GM10248 (cell line): ENCODE measurements at places on chromosomes 3 and 15.

GRCh38 chr15:27244047-27244446 is 273.1 kb downstream of the GABRG3 start:
- no peak for DNase-seq

- no peak for DNase-seq
These were observed 40.6 kb downstream of the SLC9C1 start for GRCh38 chr3:112253301-112253971.

- no peak for DNase-seq
These were observed 646 bp downstream of the HRH1 start for GRCh38 chr3:11154953-11155325.

- DNase-seq, result no peak
These were observed 137.7 kb upstream of the RASGRP1 start for GRCh38 chr15:38702178-38702912.

- DNase-seq, result no peak
These were observed 10.4 kb upstream of the CLPX start for GRCh38 chr15:65195548-65195923.

GRCh38 chr15:94743668-94744067 is 512.3 kb downstream of the MCTP2 start:
- DNase-seq, result no peak

GRCh38 chr3:195195321-195196209 is 75.4 kb downstream of the XXYLT1 start:
- no peak for DNase-seq

DNA sequence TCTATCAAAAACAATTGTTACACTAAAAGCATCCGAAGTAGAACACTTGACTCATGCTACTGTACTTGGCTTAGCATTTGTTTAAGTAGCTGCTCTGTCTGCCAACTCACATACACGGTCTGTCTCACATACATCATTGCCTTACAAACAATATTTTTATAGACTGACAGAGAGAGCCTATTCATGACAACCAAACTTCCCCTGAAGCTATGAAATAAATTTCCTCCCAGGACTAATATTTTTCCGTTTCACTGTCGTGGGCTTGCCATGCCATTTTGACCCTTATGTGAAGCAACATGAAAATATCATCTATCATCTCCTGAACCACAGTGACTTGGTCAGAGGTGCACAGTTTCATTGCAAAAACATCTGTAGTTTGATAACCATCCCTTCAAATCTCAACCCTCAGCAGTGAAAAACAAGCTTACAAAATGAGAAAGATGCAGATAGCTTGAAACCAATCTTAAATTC is 66.5 kb upstream of the PYGO1 start:
- DNase-seq, result no peak

DNA sequence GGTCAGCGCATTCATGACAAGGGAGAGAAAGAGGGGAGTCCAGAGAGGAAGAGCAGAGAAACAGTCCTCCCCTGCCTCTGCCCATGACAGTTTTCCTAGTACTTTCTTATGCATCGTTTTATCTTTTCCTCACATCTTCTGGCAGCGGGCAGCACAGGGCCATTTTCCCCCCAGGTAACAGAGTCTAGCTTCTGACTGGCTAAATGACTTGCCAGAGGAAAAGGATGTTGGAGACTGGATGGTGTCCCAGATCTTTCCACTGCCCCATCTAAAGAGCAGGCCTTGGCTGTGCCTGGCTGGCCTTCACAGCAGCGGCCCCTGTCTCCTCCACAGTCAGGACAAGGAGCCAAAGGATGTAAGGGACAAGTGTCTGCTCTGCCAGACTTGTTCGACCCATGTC is 59.3 kb downstream of the CTDSPL start:
- DNase-seq, result no peak

DNA sequence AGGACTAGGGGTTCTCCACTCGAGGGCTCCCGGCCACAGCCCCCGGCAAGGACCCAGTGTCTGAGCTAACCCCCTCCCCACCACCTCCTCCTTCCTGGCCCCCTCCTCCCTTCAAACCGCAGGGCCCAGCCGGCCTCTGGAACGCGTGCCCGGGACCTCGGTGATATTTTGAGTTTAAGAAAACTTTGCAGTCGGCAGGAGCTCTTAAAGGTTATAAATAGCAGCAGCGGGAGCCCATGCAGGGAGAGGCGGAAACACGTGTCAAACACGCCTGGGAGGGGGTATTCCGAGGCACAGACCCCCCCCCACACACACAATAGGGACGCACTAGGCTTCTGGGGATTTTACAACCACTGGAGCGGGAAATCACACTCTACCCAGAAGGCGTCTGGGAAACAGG is 3.1 kb upstream of the PTH1R start:
- DNase-seq, result peak; percentile 20

- DNase-seq, result no peak
These were observed 102.7 kb downstream of the SLCO3A1 start for GRCh38 chr15:91956026-91956723.

GRCh38 chr3:127107002-127107401 is 85.9 kb upstream of the PRR23E start:
- DNase-seq, result no peak

- no peak for DNase-seq
These were observed 636.6 kb upstream of the NR2F2 start for GRCh38 chr15:95693917-95694316.

GRCh38 chr3:148950806-148951205 is 40.5 kb upstream of the GYG1 start:
- DNase-seq, result no peak

DNA sequence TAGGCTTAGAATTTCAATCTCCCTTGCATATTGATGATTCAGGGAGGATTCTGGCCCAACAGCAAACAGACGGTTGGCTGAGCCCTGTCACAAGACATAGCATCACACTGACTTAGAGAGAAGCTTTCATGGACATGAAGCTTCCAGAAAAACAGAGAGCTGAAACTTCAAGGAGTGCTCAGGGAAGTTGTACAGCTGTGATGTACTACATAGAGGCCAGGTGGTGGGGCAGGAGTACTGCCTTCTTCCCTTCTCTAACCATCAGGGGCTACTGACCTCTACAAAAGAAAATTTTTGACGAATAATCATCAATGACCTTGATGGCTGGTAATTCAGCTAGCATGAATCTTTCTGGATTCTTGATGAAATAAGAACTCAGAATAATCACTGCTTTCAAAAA is 378.5 kb downstream of the ERC2 start:
- no peak for DNase-seq

DNA sequence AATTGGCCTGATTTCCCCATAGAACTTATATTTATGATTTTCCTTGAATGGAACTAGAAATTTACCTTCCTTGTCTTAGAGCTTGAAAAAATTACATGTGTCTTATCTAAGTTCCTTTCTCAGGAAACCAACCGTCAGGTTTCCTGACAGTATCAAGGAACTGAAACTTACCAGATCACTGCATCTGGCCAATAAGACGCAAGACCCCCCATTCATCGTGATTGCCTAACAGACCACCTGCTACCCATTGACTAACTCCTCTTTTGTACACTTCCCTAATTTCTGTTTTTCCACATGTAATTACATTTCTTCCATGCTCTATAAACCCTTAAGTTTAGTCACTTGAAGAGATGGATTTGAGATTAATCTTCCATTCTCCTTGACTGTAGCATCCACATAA is 517.2 kb upstream of the CBLB start:
- no peak for DNase-seq

GRCh38 chr3:177599837-177600236 is 402.6 kb upstream of the TBL1XR1 start:
- DNase-seq, result no peak

DNA sequence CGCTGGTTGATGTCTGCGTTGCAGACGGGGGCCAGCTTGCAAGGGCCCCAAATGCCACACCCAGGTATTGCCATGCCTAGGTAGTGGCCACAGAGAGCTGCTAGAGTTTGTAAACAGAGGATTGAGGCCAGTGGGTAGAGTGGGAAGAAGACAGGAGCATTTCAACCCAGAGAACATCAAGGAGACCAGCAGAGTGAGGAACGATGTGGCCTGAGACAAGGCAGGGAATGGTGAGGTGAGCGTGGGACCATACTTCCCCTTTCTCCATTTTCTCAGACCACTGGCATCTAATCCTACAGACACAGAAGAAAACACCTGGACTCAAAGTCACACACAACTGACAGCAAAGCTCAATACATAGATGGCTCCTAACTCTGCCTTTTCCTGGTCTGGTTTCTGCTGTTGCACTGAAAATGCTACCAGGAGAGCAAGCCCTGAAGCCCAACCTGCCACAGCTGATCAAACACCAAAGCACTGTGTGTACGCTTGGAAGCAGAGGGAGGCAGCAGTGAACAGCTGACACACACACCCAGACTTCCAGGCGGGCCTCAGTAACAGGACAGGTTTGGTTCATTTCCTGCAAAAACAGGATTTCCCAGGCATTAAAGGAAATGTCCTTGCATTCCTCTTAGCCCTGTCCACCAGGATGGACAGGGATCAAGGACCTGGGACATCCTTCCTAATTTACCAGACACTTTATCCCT is 1.6 kb downstream of the FAM174B start:
- DNase-seq, result no peak

- no peak for DNase-seq
These were observed 31.4 kb downstream of the CA12 start for GRCh38 chr15:63350178-63350621.

DNA sequence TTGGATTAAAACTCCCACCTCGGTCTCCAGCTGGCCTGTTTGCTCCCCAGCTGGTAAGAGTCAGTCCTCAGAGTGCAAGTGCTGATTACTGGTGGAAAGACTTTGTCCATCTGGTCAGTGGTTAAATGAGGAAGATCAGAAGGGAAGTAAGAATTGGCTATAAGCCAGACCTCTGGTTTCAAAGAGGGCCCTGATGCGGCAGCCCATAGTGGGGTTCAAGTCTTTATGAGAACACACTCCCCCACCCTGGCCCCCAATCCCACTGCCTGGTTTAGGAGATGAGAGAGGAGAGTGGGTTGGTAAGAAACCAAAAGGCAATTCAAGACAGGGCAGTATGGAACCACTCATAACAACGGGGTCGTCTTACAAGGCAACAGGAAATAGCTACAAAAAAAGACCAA is 65.0 kb downstream of the FRMD4B start:
- peak; percentile 39 for DNase-seq

- DNase-seq, result no peak
These were observed 12.3 kb downstream of the ANPEP start for GRCh38 chr15:89802231-89802928.

DNA sequence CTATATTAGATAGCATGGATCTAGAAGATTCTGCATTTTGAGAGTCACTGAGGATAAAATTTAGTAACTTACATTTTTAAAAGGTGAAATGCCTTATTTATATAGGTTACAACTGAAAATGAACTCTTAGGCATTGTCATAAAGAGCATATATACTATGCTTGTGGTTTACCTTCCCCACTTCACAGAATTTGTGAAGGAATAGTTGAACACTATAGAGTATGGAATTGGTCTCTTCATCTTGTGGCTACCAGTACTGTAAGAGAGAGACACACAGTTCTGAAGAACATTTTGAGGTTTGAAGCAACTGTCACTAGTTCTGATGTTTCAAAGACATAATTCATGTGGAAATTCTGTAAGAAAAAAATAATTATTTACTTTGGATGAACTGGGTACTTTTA is 41.7 kb upstream of the FBXL22 start:
- no peak for DNase-seq

DNA sequence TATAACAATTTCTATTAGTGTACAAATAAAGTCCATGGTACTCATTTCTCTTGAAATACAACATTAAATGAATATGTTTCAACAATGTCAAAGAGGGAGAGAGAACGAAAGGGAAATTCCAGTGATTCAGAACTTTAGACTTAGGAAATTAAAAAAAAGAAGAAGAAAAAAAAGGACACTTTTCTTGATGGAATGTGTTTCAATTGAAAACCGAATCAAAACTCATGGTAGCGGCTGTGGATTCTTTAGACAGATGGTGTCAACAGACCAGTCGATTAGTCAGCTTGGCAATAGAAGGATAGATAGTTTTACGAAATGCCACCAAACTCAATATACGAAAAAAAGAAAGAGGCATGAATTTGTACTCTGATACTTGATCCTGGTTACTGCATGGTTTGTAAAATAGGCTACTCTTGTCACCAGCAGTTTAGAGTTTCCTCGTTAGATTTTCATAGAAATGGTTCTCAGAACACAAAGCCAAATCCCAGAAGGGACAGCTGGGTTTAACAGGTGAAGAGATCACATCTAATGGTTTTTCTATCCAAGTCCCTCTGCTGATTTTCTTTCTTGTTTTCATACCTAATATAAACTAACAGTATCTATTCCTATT is 793.5 kb downstream of the ROBO1 start:
- no peak for DNase-seq

GRCh38 chr3:117016378-117016777 is 306.8 kb downstream of the TUSC7 start:
- DNase-seq, result no peak

DNA sequence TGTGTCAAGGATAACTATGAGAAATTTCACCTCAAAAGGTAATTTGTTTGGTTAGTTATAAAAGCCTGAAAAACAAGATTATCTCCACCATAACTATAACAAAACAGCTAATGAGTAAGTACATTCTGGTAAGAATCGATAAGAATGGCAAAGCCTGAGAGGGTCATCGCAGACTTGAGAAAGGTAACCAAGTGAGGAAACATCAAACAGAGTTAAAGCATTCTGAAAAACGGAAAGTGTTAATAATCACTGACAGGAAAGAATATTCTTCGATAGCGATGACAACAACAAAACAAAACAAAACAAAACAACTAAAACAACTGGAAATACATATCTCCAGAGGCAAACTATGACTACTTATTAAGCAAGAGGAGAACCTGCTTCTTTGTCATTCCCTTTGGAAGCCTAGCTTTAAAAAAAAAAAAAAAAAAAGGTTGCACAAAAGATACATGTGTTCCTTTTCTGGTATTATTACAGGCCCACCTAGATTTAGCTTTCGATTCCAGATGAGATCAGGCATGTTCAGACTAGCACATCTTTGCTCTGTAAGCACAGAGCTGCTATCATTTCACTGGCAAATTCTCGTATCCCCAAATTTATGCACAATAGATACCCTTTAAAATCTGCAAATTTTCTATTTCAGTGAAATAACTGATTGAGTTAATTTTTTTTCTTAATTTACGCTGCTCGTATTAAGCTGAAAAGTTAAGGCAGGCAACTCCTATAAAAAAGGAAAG is 155.6 kb downstream of the TIGIT start:
- DNase-seq, result no peak

- no peak for DNase-seq
These were observed 9.2 kb downstream of the IGF2BP2 start for GRCh38 chr3:185815391-185816282.

DNA sequence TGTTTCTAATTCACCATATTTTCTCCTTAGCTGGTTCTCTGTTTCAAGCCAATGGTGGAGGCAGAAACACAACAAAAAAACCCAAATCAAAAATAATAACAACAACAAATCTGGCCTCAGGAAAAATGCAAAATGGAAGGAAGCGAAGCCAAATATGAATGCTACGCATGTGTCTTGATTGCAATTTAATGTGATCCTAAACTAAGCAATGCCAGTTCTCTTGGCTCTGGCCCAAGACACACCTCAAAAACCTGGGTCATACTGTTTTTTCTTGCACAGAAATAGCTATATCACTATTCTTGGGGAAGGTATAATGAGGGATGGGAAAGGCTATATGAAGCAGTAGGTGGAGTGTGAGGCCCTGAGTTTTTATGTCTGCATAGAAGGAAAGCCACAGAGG is 724.7 kb downstream of the AGBL1 start:
- DNase-seq, result no peak

GRCh38 chr3:146577662-146578061 is 27.5 kb downstream of the PLSCR5 start:
- DNase-seq, result no peak

GRCh38 chr15:85133709-85134108 is 152.1 kb downstream of the PDE8A start:
- DNase-seq, result no peak

GRCh38 chr3:112777811-112778210 is 68.9 kb downstream of the CD200R1L start:
- no peak for DNase-seq
